NCI-H187 treated with DMSO at 0.1 percent for 48 hours (cell line): ENCODE measurements at places on chromosomes 5 and 9.

GRCh38 chr5:40775085-40775845 lies 19.5 kb upstream of the TTC33 start:
- DNase-seq = no peak

GRCh38 chr5:131595088-131596033 lies 39.7 kb downstream of the RAPGEF6 start:
- DNase-seq = no peak

DNA sequence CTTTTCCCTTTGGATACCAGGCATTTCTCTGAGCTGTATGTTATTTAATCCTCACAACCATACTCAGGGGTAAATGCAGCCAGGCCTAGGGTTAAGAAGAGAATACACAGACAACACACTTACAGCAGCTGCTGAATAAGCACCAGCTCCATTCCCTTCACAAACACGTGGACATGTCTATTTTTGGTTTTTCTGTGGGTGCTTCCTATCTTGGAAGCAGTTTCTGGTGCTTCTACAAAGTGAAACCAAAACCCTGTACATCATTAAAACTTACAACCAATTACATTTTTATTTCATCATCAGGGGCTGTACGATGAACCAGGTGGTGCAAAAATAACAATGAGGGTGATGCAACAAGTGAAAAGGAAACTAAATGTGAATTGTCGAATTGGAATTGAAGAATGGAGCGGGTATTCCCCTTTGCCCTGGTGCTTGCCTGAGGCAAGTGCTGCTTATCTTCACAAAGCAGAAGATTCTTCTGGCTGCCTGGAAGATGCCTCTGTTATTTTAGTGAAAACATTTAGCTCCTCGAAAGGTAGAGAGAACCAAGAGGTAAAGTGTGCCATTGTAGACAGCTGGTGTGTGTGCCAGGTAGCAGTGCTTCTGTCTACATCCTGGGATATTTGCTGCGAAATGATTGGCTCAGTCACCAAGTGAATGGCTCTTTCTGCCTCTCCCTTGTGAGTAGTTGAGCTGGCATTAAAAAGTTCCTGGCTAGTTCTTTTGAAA lies 18.6 kb upstream of the IFNB1 start:
- DNase-seq = no peak

GRCh38 chr9:122204055-122204454 lies 24.7 kb downstream of the LHX6 start:
- no peak for DNase-seq

DNA sequence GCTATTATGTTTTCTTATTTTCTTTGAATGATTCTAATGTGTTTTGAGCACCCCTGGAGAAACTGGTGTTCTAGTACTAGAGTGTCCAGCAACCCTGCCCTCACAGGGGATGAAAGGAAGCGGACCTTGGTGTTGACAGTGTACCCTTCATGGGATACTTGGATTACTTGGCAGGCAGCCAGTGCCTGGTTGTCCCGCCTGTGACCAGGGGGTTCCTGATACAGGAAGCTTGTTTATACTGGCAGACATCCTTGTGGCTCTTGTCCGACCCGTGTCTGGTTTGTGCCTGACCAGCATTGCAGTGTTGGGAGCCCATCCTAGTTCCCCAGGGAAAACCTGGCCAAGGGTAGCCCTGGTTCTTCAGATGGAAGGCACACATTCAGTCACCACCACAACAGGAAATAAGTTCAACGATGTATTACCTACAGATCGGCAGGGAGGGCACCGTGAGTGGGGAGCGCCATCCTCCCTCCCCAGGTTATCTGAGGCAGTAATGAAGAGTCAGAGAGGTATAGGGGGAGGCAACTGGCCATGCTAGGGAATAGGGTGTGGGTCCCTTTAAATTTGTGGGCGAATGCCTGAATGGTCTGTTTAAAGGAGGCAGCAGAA lies 47.3 kb downstream of the CACNA1B start:
- DNase-seq = no peak

DNA sequence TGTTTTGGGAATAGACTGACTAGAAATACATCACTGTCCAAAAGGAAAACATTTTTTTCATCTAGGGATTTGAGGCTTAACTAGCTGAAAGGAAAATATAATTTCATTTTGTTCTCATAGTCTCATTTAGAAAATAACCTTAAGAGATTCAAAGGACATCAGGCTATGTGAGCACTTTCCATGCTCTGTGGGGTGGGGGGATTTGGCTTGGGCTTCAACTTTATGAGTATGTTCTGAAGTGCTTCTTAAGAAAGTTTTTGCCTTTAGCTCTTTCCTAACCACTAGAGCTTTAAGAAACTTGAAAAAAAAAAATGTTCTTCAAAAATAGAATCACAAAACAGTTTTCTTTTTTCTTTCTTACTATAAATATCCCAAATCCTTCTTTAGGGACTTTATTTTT lies 17.6 kb downstream of the CDH6 start:
- no peak for DNase-seq

DNA sequence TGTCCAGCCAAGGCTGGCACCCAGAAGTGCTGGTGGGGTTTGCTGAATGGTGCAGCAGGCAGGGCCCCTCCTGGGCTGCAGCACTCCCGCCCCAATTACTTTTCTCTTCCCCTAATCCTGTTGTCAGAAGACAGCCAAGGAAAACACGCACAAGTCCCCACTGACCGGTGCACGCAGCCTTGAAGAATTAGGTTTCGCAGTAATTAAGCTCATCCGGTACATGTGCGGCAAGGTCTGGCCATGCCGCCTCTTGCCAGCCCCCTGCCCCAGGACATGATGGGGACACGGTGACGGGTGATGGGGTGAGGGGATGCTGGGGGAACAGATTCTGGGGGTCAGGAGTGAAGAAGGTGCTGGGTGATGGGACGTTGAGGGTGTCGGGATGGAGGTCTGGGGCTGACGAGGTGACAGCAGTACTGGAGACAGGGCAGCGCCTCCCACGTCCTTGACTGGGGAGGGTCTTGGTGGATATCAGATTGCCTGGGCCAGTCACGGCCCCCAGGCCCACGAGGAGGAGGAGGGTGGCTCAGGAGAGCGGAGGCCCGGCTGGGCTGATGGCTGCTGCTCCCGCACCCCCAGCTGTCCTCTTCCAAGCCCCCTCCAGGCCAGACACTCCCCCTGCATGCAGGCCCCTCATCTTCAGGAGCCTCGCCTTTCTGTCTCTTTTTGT lies 34.9 kb downstream of the BARX1 start:
- no peak for DNase-seq

- DNase-seq = no peak
These were observed 1717.2 kb upstream of the C9orf72 start for GRCh38 chr9:29290516-29290915.

DNA sequence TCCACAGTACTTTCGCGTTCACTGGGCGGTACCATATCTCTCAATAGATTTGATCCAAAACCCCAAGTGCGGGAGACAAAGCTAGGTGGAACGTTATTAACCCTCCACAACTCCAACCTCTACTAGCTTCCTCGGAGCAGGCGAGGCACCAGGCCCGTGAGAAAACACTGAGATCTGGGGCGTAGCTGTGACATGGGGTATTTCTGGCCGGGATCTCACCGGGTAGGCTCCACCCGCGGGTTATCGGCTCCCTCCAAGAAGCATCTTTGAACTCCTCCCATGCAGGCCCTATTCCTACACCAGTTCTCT lies 350 bp upstream of the SLC25A46 start:
- no peak for DNase-seq

GRCh38 chr5:95392593-95393182 lies 1.5 kb downstream of the FAM81B start:
- no peak for DNase-seq

GRCh38 chr5:108432024-108432423 lies 50.1 kb upstream of the FBXL17 start:
- DNase-seq = no peak

DNA sequence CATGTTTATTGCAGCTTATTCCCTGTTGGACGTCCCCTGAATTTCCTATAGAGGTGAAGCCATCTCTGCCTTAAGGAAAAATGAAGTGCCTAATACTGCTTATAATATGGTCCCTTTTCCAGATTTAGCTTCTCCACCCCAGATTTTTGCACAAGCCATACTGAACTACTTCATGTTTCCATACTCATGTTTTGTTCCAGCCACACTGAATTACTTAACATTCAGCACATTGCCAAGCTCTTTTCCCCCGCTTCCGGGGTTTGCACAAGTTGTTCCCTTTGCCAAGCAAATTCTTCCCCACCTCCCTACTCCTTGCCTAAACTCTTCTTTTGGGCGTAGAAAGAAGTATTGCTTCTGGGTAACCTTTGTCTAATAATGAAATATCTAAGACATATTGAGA lies 1.7 kb upstream of the CNTRL start:
- DNase-seq = no peak

GRCh38 chr9:6894135-6894534 lies 136.4 kb downstream of the KDM4C start:
- no peak for DNase-seq

DNA sequence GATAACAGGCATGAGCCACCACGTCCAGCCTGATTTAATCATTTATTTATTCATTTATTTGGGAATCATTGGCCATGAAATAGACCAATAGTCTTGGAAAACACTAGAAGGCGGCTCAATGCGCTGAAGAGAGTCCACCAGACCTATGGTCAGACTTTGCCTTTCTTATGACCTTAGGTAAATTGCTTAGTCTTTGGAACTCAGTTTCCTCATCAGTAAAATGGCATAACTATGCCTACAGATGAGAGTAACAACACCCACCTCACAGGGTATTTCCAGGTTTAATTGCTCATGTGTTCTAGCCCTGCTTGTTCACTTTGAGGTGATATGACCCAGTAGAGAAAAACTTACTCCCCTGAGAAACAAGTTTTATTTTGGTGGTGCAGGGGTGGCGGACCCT lies 38.2 kb upstream of the CPEB4 start:
- no peak for DNase-seq
